Activated CD8-positive, alpha-beta memory T cell treated with anti-CD3 and anti-CD28 coated beads for 1 hour (primary cell): ENCODE measurements at places on chromosomes 16 and 17.

DNA sequence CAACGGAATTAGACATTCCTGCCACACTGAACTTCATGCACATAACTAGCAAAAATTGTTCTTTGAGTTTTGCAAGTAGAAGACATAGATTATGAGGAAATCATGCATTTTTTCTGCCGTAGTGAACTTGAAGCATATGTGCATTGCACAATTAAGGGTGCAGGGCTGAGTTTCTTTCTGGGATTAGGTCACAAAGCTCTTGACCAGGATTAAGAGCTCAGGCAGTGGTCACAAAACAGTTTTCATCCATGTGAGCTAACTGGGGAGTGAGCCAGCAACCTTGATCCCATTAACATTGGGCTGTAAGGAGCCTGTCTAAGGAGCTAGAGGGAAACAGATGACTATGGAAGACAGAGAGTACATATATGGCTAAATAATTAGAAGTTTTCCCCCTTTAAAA lies 143.7 kb downstream of the PMP22 start:
- no peak for DNase-seq

GRCh38 chr17:51435171-51435552 lies 174.8 kb downstream of the UTP18 start:
- DNase-seq = no peak

DNA sequence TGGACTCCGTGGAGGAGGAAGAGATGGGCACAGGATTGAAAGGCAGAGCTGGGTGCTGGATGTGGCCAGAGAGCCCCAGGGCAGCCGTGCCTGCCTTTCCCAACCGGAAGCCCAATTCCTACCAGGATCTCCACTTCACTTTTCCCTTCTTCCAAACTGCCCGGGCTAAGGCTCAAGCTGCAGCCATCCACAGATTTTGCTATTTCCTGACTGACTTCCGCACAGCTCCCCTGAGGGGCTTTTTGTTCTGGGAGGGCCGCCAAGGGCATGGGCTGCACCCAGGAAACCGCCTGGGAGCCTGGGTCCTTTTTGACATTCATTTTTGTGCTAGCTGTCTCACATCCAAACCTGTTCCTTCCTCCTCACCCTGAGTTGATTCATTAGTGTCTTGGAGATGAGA lies 4.2 kb downstream of the SHISA6 start:
- DNase-seq = no peak

- no peak for DNase-seq
Observed at GRCh38 chr17:19752216-19753050, 4.3 kb upstream of the ALDH3A1 start.

DNA sequence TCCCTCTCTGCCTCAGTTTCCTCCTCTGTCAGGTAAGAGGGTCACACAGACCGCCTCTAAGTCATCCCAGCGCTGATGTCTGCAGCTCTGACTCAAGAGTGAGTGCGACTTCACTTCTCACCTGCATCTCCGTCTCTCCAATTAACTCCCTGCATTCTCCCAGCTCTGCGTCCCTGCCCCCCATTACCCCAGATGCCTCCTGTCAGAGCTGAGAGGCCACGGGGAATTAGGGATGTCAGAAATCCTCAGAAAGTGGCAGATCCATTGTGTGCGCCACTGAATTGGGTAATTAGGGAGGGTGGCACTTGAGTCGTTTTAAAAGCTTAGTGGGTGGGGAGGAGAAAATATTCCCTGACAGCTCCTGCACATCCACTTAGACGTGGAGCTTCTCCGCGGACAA lies 885.4 kb upstream of the EEF2KMT start:
- no peak for DNase-seq

DNA sequence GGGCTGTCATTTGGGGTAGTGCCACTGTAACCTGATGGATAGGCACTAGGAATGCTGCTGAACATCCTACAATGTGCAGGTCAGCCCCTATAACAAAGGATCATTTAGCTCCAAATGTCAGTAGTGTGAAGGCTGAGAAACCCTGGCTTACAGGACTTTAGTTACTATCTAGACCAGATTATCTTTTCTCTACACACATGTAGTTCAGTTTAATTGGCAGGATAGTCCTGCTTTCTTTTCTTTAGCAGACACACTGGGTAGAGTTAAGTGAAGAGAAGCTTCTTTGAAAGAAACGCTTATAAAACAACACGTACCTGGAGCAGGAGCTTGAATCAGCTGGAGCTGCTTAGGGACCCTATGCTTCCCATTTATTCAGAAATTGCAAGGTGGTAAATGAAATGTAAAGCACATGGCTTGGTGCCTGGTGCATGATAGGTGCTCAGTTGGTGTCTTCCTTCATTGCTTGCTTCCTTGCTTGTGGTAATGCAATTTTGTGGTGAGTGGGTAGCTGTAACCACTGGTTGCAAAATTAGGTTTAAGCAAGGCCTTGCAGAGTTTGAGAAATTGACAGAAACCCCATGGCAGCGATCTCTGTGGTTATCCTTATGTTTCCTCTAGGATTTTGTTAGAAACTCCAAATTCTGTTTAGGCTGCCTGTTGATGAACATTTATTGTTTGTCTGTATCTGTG lies 9.4 kb downstream of the METTL9 start:
- no peak for DNase-seq

DNA sequence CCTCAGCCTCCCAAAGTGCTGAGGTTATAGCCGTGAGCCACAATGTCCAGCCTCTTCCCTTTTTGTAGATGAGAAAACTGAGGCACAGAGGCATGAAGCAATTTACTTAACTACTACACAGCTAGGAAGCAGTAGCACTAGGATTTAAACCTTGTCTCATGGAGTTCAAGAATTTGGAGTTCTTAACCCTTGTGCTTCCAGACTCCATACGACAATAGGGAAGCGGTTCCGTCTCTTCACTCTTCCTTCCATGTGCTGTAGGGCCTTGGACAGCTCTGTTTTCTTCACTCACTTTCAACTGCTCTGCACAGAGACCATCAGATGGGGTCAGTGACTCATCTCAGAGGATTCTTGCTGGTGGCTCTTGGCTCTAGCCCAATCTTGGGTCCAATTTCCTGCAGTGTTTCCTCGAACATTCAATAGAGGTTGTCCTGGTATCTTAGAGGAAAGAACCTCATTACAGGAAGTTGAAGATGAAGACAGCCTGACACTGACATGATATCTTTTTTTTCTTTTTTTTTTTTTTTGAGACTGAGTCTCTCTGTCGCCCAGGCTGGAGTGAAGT lies 19.3 kb downstream of the ITGAL start:
- no peak for DNase-seq

DNA sequence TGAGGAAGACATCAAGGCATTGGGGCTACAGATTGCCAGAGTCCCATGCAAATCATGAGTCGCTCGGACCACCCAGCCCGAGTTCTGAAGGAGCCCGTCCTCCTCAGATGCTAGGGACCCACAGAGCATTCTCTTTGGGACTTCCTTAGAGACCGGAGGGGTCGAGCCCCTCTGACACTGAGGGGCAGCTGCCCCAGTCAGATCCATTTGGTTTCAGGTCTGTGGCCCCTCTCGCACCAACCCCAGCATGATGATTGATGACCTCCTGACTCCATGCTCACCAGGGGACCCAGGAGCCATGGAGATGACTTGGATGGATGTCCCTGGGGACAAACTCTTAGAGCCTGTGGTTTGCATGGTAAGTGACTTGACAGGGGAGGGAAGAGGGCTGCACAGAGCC lies 8.0 kb downstream of the PDF start:
- no peak for DNase-seq

- no peak for DNase-seq
Observed at GRCh38 chr16:57473176-57473840, 10.8 kb downstream of the POLR2C start.

DNA sequence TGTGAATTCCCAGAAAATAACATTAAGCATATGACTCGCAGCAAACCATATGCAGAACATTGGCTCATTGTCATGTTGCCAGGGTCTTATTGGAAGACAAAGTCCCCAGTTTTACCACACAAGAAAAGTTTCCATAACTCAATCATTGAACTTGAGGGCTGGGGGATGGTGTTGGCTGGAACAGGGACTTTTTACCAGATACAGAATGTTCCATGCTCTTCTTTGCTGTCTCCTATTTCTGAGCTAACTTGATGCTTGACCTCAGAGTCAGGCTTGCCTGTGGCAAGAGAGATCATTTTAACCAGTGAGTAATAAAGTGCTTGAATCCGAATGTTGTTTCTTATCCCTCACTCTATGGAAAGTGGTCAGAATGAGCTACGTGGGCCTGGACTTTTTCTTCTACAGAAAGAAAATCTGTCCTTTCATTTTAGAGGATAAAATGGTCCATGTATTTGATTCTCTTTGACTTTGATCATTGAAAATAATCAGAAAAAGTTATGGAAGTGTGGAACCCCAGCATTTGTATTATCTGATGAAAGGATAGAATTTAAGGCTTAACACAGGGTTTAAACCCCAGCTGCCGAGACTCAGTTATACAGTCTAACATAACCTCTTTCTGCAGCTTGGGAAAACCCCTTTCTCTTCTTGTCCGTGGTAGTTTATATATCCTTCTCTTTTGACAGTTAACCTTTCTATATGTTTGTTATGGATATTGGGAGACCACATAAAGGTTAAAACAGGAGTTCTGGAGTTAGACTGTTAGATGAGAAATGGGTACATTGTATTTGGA lies 67.0 kb downstream of the TUBD1 start:
- no peak for DNase-seq

GRCh38 chr17:78892936-78893379 lies 10.0 kb downstream of the CEP295NL start:
- DNase-seq = no peak

GRCh38 chr17:32672711-32673110 lies 185.9 kb downstream of the CDK5R1 start:
- no peak for DNase-seq

GRCh38 chr16:48035142-48035541 lies 120.7 kb downstream of the ABCC12 start:
- DNase-seq = no peak

DNA sequence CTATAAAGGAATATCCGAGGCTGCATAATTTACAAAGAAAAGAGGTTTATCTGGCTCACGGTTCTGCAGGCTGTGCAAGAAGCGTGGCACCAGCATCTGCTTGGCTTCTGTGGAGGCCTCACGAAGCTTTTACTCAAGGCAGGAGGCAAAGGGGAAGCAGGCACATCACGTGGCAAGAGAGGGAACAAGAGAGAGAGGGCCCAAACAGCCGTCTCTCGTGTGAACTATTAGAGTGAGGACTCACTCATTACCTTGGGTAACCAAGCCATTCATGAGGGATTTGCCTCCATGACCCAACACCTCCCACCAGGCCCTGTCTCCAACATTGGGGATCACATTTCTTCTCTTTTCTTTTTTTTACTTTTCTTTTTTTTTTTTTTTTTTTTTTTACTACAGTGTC lies 7.5 kb upstream of the ALKBH5 start:
- DNase-seq = no peak

GRCh38 chr17:45948881-45949624 lies 50.0 kb upstream of the STH start:
- DNase-seq = no peak

GRCh38 chr17:6867849-6868248 lies 36.3 kb upstream of the TEKT1 start:
- no peak for DNase-seq
